ENCODE measurements at places on chromosomes 12 and 14.

DNA sequence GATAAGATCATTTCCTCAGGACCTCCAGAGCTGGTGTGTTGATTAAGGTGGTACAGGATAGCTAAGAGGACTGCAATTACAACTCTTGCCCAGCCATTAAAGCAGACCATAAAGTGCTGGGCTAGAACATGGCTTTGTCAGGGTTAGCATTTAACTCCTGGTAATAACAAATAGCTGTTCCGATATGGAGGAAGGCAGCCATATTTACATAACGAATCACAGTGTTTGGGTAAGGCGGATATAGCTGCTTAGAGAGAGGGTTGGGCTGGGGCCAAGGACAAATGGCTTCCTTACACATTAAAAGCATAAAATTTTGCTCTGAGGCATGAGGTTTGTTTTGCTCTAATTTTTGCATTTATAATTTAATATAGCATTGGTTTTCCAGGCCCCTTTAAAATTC lies 297.7 kb upstream of the DDHD1 start:
- DNase-seq: no peak

GRCh38 chr14:105491366-105491973 lies 424 bp downstream of the TEDC1 start:
- no peak for DNase-seq

DNA sequence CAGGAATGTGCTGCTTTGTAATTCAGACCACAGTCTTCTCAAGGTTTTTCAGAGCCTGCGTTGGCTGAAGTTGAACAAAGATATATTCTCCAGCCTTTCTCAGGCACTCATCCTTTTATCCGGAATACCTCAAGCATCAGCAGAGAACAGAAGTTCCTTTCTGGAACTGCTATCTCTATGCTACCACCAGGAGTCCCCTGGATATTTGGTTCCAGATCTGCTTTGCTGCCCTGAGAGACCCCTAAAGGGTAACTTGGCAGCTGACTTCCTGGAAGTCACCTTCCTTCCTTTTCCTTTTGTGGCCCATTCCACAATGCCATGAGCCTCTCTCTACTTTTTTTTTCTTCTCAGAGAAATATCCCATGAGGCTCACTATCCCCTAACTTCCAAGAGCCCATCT lies 188.2 kb downstream of the PLCZ1 start:
- DNase-seq: no peak

DNA sequence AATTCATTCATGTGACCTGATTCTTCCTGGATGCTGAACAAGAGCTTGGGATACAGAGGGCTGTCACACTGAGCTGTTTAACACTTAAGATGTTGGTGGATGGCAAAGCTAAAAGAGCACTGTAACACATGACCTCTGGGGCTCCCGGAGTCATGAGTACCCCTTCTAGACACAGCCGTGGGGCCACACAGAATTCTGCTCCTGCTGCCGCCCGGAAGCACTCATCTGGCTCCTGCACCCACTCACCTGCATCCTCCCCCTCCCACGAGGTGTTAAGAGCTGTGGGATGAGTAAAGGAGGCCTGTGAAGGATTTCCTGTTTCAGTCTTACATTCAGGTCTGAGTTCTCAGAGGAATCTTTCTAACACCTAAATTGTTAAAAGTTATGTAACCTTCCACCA lies 78.0 kb upstream of the SSTR1 start:
- DNase-seq: no peak

GRCh38 chr12:1875608-1876007 lies 42.8 kb downstream of the CACNA2D4 start:
- no peak for DNase-seq

DNA sequence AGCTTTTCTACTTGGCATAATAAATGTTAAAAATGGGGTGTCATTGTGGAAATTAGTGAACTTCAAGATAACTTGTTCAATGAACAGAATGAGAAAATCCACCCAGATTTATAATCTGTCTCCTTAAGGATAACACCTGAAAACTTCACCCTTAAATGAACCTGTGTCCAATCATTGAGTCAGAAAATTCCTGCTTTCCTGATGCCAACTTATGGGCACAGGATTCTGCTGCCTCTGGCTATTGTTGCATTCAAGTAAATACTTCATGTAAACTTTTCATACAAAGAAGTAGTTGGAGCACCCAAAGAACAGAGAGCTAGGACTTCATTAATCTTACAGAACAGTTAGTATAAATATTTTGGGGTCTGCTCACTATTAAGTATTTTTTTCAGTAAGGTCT lies 98.9 kb upstream of the PLEKHA5 start:
- no peak for DNase-seq

GRCh38 chr12:57631566-57632072 lies 1.4 kb downstream of the B4GALNT1 start:
- no peak for DNase-seq

GRCh38 chr12:62472472-62472871 lies 5.8 kb downstream of the MON2 start:
- DNase-seq: no peak

DNA sequence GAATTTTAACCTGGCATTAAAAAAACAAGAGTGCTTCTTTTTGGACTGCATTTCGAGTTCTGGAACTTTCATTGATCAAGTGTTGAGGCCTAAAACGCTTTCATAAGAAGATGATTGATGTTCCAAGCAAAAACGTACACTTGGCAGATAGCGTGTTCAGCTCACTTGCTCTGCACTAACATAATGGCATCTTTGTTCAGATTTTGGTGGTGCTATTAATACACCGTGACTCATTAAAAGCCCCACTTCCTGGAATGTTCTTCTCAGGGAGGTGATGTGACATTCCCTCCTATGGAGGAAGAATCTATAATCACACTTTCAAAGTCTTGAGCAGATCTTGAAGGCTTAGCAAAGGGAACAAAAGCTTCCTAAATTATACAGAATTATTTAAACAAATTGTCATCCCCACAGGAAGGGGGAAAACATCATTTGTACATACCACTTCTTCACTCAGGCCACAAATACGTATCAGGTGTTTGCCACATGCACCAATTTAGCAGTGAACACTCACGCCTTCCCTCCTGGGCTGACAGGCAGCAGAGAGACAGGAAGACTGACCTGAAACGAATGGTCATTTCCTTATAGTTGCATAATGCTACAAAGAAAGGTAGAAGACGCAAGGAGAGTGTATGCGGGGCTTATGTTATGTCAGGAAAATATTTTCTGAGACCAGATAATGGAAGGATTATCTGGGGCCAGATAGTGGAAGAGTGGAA lies 15.4 kb downstream of the HSP90AA1 start:
- no peak for DNase-seq

Data from NCI-H1436 treated with DMSO at 0.1 percent for 48 hours (cell line).